ENCODE measurements at places on chromosomes 16 and 17. TPM values are rescaled to one million over a fixed set of nuclear protein-coding genes. Genes with fewer than 3 reads are reported as not detected.

The CCL13 gene
- total RNA-seq: not detected

The KCNG4 gene
- total RNA-seq: not detected

The CYBA gene
- total RNA-seq: 147 TPM

The SOX15 gene
- 0.24 TPM for total RNA-seq

DNA sequence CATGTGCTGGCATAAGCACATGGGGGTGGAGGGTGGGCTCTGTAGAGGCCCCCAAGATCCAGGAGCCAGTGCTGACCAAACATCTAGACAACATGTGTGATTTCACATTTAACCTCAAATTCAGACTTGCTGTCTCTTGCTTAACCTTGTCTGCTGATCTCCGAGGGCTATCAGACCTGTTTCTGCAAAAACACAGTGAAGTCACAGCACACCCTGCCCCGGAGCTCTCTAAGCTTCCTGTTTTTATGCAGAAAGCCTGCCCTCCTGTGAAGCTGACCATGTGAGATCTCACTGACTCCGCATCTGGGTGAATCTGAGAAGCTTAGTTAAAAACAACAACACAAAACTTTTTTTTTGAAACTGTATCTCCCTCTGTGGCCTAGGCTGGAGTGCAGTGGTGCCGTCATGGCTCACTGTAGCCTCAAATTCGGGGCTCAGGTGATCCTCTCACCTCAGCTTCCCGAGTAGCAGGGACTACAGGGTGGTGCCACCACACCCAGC, 6.6 kb upstream of the DPEP2 start:
- peak; percentile 22 for DNase-seq

DNA sequence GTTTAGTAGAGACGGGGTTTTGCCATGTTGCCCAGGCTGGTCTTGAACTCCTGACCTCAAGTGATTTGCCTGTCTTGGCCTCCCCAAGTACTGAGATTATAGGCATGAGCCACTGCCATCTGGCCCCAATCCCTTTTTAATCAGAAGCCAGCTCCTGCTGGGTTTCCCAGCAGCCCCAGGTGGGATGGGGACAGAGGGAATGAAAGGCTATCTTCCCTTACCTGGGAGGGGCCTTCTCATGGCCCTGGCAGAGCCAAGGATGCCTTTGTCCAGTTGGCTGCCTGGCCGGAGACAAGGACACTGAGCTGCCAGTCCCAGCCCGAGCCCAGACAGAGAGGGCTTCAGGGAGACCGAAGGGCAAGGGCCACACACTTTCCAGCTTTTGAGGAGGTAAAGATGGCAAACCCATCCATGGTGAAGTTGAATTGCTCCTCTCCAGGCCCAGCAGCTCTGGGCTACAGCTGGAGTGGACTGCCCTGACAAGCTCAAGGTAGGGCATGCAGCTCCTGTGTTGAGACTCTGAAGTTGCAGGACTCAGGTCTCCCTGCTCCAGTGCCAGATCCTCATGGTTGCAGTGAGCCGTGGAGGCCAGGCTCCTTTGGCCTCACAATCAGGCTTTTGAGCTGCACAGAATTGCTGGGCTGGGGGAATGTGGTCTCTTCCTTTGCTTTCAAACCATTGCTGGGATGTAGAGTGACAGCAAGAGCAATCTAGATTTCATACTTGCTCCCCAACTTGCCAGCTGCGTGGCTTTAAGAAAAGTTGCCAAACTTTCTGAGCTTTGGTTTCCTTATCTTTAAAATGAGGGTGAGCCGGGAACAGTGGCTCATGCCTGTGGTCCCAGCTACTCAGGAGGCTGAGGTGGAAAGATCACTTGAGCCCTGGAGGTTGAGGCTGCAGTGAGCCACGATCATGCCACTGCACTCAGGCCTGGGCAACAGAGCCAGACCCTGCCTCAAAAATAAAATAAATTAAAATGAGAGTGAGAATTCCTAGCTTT, 44.5 kb upstream of the IL34 start:
- DNase-seq: no peak

DNA sequence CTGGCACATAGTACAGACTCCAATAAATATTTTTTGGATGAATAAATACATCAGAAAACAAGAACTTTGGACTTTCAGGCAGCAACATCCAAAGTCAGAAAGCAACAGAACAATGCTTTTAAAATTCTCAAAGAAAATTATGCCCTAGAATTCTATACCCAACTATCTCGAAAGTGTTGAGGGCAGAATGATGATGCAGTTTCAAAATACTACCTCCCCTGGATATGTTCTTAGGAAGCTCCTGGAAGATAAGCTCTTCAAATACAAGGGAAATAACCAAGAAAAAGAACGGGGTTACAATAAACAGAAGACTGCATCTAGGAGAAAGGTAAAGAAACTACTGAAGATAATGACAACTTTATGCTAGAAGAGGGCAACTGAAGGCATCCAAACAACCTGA, 11.0 kb downstream of the SIAH1 start:
- no peak for DNase-seq

- no peak for DNase-seq
Measured at GRCh38 chr16:12176051-12176450, 199.5 kb downstream of the SNX29 start.

GRCh38 chr16:3235856-3236669, 1.1 kb upstream of the ZNF200 start:
- peak; percentile 34 for DNase-seq

- no peak for DNase-seq
Measured at GRCh38 chr16:67441271-67441753, 10.4 kb downstream of the HSD11B2 start.

- no peak for DNase-seq
Measured at GRCh38 chr16:48235556-48236136, 8.5 kb upstream of the LONP2 start.

- no peak for DNase-seq
Measured at GRCh38 chr17:80978499-80979497, 12.8 kb upstream of the CHMP6 start.

DNA sequence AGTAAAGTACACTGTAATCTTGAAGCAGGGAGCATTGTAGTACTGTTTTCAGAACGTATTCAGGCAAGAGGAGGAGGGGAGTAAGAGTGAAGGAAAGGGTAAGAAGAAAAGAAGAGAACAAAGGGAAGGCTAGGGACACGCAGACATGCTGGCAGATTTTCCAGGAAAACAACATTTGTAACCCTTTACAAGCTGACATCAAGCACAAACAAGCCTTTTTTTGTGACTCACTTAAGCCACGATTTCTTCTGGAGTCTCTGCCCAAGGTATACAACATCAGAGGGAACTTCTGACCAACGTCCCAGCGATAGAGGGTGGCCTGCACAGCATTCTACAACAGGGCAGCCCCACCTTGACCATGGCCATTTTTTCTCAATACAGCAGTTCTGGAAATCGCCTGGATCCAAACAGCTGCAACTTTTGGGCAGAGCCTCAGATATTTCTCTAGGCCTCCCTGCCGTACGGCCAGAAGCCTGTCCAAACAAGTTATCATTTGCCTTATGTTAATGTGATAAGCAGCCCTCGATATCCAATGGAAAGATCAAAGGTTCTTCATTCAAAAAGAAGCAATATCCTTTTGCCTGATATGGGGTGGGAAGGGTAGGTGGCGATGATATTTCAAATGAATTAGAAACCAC, 247.3 kb downstream of the ZFHX3 start:
- DNase-seq: no peak

- DNase-seq: no peak
Measured at GRCh38 chr16:4290236-4290830, 17.5 kb upstream of the TFAP4 start.

DNA sequence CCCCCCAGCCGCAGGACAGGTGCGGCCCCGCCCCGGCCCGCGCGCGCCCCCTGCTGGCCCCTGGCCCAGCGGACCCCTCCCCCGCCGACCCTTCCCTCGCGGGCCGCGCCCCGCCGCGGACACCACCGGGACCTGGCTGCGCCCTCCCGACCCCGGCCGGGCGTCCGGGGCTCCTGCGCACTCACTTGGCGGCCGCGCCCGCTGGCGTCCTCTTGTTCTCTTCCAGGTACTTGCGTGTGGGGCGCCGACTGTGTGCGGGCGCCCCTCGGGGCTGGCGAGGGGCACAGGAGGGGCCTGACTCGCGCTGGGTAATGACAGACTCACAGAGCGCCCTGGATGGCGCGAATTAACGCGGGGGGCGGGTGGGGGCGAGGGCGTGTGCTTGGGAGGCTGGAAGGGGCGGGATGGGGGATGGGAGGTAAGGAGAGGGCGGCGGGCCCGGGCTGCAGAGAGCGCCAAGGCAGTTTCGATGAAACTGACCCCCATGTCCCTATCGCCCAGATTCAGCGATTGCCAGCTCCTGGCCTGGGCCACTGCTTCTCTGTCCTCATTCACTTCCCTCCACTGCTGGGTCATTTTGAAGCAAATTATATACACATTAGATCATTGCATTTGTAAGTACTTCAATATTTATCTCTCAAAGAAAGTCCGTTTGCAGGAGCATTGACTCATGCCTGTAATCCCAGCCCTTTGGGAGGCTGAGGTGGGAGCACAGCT, 445 bp upstream of the DBNDD1 start:
- DNase-seq: peak; percentile 44

DNA sequence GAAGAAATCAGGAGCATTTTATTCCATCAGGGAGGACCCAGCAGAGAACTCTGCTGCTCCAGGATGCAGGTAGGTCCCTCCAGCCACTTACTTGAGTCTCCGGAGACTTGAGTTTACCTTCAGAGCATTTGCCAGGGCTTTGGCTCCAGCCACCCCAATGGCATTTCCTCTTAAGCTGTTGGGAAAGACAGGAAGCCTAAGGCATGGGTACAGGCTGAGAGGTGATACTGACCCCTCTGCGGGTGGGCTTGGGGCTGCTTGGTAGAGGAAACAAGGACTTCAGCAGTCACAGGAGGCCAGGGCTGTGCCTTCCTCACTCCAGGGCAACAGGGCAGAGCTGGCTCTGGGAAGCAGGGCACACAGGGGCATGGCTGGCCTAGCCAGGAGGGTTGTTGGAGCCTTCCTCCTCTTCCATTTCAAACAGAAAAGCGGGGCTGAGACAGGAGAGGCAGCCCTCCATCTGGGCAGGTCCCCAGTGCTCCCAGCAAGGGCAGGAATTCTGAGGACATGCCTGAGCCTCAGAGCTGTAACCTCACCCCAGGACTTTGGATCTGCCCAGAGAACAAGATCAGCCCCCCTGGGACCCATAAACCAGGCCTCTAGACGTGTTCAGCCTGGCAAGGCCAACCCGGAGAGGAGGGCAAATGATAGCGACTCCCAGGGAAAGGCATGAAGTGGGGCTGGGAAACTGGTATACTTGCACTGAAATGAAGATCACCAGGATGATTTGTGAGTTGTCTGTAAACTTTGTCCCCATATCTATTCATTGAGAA, 34.4 kb downstream of the NLRC3 start:
- DNase-seq: no peak

Measured in activated T-cell treated with anti-CD3 and anti-CD28 coated beads, Interleukin-2, amount 50 U/mL, for 4 hours (primary cell).